ENCODE measurements at places on chromosomes 7 and 10. TPM values are rescaled to one million over a fixed set of nuclear protein-coding genes. Genes with fewer than 3 reads are reported as not detected.

- no peaks in the 10 kb centered on the region for H3K4me1 ChIP-seq
- no peaks in the 10 kb centered on the region for H3K27me3 ChIP-seq
- H3K36me3 ChIP-seq, result no peaks in the 10 kb centered on the region
- no peak overlapping the region for H3K4me3 ChIP-seq
- ATAC-seq, result peak; percentile 34
Measured at GRCh38 chr7:13024121-13024674, 336.8 kb downstream of the ARL4A start.

GRCh38 chr10:33716501-33717267 lies 382.2 kb upstream of the NRP1 start:
- ATAC-seq, result no peak
- H3K4me1 ChIP-seq, result no peaks in the 10 kb centered on the region
- H3K27ac ChIP-seq, result no peak overlapping the region
- H3K36me3 ChIP-seq, result no peaks in the 10 kb centered on the region

- H3K27me3 ChIP-seq, result no peaks in the 10 kb centered on the region
- H3K36me3 ChIP-seq, result no peaks in the 10 kb centered on the region
- H3K27ac ChIP-seq, result no peak overlapping the region
- peaks cover 70% of the 10 kb centered on the region for H3K4me1 ChIP-seq
Measured at GRCh38 chr10:86962136-86962980, 4.0 kb downstream of the SNCG start.

The MRLN gene
- not detected for total RNA-seq

The OR9A2 gene
- not detected for total RNA-seq

The LEP gene
- total RNA-seq, result not detected
